T-cell (primary cell): ENCODE measurements at places on chromosomes 6 and 20. TPM values are rescaled to one million over a fixed set of nuclear protein-coding genes. Genes with fewer than 3 reads are reported as not detected.

DNA sequence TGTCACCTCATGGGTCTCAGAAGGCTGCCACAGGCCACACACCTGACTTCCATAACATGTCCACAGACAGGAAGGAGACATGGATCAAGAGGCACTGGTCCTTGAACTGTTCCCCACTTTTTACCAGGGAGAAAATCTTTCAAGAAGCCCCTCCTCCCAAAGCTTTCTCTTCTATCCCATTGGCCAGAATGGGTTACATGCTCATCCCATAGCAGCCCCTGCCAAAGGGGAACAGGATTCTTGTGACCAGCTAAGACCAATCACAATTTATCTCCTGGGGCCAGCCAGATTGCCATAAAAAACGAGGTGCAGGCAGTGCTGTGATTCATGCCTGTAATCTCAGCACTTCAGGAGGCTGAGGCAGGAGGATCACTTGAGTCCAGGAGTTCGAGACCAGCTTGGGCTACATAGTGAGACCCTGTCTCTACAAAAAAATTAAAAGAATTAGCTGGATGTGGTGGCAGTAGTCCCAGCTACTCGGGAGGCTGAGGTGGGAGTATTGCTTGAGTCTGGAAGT lies 59.4 kb downstream of the TMEM242 start:
- DNase-seq, result no peak

- DNase-seq, result no peak
Observed at GRCh38 chr20:48482790-48483189, 345.0 kb downstream of the PREX1 start.

- DNase-seq, result no peak
Observed at GRCh38 chr6:106745197-106745770, 115.9 kb downstream of the QRSL1 start.

DNA sequence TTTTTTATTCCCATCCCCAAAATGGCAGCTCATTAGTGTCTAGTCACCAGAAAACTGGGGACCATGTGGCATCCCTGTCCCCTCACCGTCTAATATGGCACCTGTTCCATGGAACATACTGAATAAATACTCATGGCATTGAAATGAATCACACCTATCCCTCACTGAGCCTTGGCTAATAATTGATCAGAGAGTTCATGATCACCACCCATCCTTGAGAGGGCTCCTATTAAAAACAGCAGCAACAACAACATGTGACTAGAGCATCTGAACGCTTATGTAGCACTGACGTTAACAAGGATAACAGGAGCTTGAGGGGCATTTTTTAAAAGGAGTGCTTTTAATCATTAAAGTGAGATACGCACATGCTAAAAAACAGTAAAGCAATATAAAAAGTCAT lies 1111.6 kb upstream of the FLRT3 start:
- DNase-seq, result no peak

GABBR1 gene
- total RNA-seq, result 82.6 TPM

DCDC2 gene
- 0.13 TPM for total RNA-seq

MSH5 gene
- 22.4 TPM for total RNA-seq

ZBTB46 gene
- total RNA-seq, result 0.20 TPM

C6orf141 gene
- total RNA-seq, result not detected
